Neural crest cell (in vitro differentiated cells): ENCODE measurements at places on chromosomes 16 and 17.

DNA sequence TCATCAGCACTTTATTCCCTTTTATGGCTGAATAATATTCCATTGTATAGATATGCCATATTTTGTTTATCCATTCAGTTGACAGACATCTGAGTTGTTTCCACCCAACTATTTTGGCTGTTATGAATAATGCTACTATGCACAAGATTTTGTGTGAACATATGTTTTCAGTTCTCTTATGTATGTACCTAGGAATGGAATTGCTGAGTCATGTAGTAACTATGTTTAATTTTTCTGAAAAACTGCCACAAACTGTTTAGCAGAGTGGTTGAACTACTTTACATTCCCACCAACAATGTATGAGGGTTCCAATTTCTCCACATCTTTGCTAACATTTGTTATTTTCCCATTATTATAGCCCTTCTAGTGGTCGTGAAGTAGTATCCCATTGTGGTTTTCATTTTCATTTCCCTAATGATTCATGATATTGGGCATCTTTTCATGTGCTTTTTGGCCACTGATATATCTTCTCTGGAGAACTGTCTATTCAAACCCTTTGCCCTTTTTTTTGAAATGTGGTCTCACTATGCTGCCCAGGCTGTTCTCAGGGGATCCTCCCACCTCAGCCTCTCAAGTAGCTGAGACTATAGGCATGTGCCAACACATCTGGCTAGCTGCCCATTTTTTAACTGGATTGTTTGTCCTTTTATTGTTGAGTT, 26.3 kb downstream of the SMURF2 start:
- no peak for DNase-seq

DNA sequence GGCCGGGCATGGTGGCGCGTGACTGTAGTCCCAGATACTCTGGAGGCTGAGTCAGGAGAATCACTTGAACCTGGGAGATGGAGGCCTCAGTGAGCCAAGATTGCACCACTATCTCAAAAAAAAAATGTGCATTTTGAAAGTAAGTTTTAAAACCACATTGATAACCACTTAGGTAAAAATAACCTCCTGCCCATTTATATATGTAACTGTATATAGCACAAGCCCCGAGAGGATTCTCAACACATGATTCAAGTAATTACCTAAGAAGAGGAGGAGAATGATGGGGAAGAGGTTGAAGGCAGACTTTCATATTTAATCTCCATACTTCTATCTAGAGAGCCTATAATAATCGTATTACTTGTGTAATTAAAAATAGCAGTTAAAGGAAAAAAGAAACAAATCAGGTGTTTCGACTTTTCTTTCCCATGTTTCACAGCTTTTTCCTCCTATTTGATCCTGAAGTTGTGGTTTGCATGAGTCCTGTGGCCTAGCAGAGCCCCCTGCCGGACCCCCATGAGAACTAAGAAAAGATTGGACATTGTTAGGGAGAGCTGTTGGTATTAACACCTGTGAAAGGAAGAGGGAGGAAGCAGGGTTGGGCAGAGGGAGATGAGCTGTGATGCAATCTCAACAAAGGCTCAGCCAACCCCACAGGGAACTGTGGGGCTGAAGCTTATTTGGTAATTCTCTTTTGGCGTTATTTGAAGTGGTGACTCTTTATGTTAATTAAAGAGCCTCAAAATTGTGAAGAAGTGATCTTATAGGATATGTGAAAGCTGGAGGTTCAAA, 22.1 kb downstream of the PMFBP1 start:
- no peak for DNase-seq

- DNase-seq, result no peak
Observed at GRCh38 chr17:41116297-41116696, 1.9 kb downstream of the KRTAP4-11 start.

GRCh38 chr17:39364236-39365025, 37.0 kb downstream of the FBXL20 start:
- no peak for DNase-seq

DNA sequence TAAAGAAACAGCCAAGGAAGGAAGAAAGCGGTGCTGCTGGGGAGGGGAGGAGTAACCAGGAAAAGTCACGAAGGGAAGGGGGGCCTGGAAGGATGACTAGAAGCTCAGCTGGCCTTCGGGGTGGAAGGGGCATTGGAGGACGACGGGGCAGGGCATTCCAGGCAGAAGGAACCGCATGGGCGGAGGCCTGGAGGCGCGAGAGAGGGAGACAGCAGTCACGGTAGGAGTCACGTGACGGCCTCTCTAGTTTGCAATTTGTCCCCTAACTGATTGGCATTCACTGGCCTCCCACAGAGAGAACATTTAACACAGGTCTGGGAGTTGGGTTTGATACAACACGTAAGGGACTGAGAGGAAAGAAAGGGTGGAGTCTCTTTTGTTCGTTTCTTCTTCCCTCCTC, 63.9 kb downstream of the RTN4RL1 start:
- DNase-seq, result no peak

DNA sequence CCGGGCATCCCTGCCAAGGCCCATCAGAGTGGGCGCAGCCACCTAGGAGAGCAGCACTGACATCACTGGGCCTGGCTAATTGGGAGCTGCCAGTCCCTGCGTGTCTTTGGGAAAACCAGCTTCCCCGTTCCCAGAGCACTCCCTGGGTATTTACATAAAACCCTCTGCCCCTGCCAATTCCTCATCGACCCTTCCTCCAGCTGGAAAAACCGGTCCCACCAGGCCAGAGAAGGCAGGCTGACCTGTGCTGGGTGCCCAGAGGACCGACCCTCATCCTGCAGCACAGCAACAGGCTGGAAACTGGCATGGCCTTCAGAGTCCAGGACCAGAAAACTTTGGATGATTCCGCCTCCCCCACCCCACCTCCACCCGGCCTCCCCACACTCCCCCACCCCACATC, 8.2 kb upstream of the FOXN1 start:
- no peak for DNase-seq

DNA sequence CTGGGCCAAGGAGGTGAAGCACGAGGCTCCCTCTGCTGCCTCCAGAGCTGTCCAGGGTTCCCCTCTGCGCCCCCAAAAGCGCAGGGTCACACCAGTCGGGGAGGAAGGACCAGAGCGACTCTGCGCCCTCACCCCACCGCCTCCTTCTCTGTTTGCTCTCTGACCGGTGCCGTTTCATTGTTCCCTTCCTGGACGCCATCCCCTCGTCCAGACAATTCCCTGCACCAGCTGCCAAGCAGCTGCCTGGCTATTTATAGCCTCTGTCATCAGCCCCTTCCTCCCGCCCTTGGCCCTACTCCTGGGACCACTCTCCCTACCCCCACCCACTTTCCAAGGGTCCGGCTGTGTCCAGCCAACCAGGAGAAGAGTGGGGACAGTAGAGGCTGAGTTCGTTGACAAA, 68.8 kb upstream of the CREBBP start:
- no peak for DNase-seq

DNA sequence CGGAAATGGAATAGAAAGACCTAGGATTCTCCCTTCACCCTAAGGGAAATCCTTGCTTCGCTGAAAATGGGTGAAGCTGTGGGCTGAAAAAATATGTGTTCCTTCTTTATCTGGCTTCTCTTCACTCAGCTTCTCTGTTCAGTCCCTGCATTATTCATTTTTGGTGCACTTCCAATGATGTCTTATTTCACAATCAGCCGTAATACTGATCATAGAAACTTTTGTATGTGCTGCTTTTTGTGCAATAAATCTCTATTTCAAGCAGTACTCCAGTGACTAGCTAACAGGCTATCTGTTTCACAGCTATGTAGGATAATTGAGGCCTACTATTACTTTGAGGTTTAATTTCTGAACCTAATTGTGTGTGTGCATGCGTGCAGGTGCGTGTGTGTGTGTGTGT, 144.6 kb downstream of the FOXL1 start:
- DNase-seq, result no peak

GRCh38 chr17:57751348-57751971, 6.4 kb upstream of the CCDC182 start:
- DNase-seq, result no peak

DNA sequence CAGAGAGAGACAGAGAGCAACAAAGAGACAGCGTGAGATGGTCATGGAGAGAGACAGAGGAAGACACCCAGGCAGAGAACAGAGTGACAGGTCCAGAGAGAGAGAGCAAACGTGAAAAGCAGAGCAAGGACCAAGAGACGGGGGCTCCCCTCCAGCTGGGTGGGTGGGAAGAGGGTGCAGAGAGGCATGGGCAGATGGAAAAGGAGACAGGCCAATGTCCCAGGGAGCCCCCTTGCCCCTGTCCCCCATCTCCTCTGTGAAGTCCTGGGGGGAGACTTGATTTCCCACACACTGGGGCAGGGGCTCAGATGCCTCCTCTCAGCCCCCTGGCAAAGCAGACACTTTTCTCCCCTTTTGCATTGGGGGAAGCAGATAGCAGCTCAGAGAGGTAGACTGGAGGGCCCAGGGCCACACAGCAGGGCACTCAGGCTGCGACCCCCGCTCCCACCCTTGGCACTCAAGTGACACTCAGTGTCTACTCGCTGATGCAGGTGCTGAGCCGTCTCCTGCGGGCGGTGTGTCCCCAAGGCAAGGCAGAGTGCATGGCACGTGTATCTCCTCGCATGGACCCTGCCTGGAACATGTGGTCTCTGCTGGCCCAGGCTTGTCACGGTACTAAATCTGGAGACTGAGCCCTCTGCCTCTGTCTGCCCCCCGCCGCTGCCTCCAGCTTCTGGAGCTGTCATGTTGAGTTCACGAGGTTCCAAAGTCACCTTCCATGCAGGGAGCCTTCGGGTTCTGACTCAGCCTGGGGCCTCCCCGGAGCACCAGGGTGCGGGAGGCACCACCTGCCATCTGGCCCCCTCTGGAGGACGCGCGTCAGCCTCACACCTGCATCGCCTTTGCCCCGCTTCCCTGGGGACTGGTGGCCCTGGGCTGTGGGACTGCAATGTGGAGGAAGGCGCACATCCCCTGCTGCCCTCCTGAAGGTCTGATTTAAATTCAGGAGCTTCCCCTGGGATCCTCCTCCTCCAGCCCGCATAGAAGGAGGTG, 215.9 kb upstream of the GSE1 start:
- no peak for DNase-seq
